Progenitor cell of endocrine pancreas (in vitro differentiated cells): ENCODE measurements at places on chromosomes 1 and 21. TPM values are rescaled to one million over a fixed set of nuclear protein-coding genes. Genes with fewer than 3 reads are reported as not detected.

HES4 gene
- total RNA-seq: 83.8 and 87.4 TPM in 2 replicates

DNA sequence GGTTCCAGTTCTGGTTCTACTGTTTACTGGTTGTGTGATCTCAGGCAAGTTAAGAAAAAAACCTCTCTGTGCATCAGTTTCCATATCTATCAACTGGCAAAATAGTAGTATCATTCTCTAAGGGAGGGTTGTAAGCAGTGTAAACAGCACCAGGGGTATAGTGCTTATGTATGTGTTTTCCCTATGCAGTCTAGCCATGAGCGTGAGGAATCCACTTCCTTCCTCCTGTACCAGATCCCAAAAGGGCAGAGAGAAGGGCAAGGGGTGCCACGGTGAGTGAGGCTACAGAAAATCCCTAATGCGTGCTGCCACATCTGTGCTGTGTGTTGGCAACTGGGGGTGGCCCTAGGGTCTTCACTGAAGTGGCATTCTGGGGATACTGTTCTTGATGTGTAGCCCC is 18.4 kb upstream of the RNF19B start:
- no peak for DNase-seq

DNA sequence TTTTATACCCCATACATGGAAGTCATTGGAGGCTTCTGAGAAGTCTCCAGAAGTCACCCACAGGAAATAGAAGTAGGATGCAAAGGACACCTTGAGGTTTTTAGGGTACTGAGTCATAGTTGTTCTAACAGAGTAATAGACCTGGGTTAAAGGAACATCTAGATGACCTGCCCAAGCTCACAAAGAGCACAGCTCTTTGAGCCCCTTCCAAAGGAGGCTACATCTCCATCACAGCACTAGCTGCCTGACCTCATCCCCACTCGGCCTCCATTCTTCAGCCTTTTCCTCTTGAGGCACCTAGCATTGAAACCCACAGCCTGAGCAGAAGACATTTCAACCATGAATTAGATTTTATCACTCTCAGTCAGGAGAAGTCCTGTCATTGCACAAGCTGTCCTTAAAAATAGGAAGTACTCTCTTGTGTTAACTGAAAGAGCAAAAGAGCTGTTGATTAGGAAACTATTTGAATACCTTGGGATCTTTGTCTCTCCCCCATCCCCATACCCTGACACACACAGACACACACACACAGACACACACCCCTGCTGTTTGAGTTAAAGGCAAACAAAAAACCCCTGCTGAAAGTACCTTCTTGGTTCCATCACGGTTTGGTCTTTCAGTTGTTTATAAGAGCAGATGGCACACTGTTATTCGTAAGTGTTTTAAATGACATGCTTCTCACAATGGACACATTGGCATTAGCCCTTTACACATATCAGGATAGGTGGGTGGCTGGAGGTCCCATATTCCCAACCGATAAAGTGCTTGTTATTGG is 22.2 kb downstream of the MKNK1 start:
- no peak for DNase-seq

DNA sequence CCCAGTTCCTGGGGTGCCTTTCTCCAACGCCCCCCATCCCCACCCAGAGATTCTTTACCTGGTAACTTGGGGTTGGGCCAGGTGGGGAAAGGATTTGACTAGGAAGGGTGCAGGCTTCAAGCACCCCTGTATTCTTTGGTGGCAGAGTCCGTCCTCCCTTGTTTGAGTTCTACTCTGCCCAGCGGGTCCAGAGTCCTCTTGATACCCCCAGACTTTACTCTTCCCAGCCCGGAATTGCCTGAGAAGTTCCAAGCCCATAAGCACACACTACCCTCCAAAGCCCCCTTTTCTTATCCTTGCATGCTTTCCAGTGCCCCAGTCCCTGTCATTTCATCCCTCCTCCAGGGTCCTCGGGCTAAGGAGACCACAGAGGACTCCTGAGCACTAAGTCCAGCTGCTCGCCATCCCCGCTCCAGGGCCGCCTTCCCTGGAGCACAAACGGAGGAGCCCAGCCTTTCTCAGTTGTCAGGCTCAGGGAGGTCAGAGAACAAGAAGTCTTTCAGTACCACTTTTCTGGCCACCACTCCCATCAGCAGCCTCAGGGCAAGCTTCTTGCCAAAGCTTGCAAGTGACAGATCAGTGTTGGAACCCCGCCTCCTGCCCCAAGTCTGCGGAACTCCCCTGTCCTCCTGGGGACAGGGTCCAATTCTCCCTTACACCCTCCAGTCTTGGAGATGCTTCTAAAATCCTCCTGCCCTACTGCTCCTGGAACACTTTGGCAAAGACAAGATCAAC is 12.2 kb downstream of the SLC45A3 start:
- no peak for DNase-seq
